Testis (tissue), 5 donors: ENCODE measurements at places on chromosomes 4 and X. TPM values are rescaled to one million over a fixed set of nuclear protein-coding genes. Genes with fewer than 3 reads are reported as not detected.

Gene BCORL1
- 33.1 TPM for total RNA-seq

Gene NDP
- 1.3 TPM for total RNA-seq

Gene FOXP3
- total RNA-seq = 2.5 TPM

Gene RHOXF2
- total RNA-seq = 12.1 TPM

Gene CLDN2
- total RNA-seq = not detected

Gene ESX1
- 41.7 TPM for total RNA-seq

Gene HTN1
- not detected for total RNA-seq

Gene SLC25A31
- 23.4 TPM for total RNA-seq

Gene MAGEA12
- total RNA-seq = 11.4 TPM

Gene GASK1B
- 19.8 TPM for total RNA-seq

Gene CENPE
- 9.1 TPM for total RNA-seq

Gene MPP1
- 36.4 TPM for total RNA-seq

Gene THAP9
- 21.7 TPM for total RNA-seq

Gene TLR6
- 1.2 TPM for total RNA-seq

Gene LONRF3
- 9.7 TPM for total RNA-seq

Gene DTHD1
- 4.3 TPM for total RNA-seq

Gene STK32B
- 17.5 TPM for total RNA-seq

Gene FAM13A
- 109 TPM for total RNA-seq

Gene EXOC1L
- not detected for total RNA-seq

Gene KIF4A
- 3.6 TPM for total RNA-seq

Gene ETNPPL
- total RNA-seq = 1.1 TPM

Gene SERTM2
- total RNA-seq = 0.06 TPM

Gene F8A3
- 28.6 TPM for total RNA-seq

Gene GAGE12J
- not detected for total RNA-seq

Gene ADRA2C
- total RNA-seq = 16.0 TPM

Gene TSPAN7
- total RNA-seq = 6.4 TPM

Gene SUPT20HL2
- 17.1 TPM for total RNA-seq

Gene FHIP1A
- total RNA-seq = 16.2 TPM

Gene SPANXN2
- total RNA-seq = 1.1 TPM

Gene DGKK
- total RNA-seq = 0.43 TPM

Gene MAP9
- 24.7 TPM for total RNA-seq

Gene HTN3
- not detected for total RNA-seq

Gene CT83
- total RNA-seq = 61.7 TPM

Gene PRDM5
- total RNA-seq = 19.1 TPM

Gene CRMP1
- total RNA-seq = 9.4 TPM

Gene TSPAN6
- 133 TPM for total RNA-seq

Gene GK2
- total RNA-seq = 43.7 TPM

Gene SPRY1
- 36.0 TPM for total RNA-seq

Gene TREX2
- total RNA-seq = 4.0 TPM

Gene MSANTD1
- total RNA-seq = 10.3 TPM

Gene ZCCHC12
- 0.31 TPM for total RNA-seq

Gene BMX
- total RNA-seq = 0.55 TPM

Gene CPZ
- total RNA-seq = 2.0 TPM

Gene CXXC4
- 8.6 TPM for total RNA-seq

Gene RNF128
- total RNA-seq = 1.4 TPM

Gene SMR3A
- total RNA-seq = not detected

Gene RNF212
- total RNA-seq = 40.3 TPM

Gene NEUROG2
- 0.62 TPM for total RNA-seq

Gene SSX4B
- 3.8 TPM for total RNA-seq

Gene RHOH
- 0.39 TPM for total RNA-seq

Gene PF4V1
- not detected for total RNA-seq

Gene DKC1
- 93.1 TPM for total RNA-seq

Gene GATA1
- total RNA-seq = not detected

Gene CHM
- 21.9 TPM for total RNA-seq

Gene TMPRSS11A
- 0.06 TPM for total RNA-seq

Gene RASSF6
- total RNA-seq = 0.08 TPM

Gene CASK
- total RNA-seq = 20.9 TPM
